ENCODE measurements at places on chromosomes 1 and 21.

DNA sequence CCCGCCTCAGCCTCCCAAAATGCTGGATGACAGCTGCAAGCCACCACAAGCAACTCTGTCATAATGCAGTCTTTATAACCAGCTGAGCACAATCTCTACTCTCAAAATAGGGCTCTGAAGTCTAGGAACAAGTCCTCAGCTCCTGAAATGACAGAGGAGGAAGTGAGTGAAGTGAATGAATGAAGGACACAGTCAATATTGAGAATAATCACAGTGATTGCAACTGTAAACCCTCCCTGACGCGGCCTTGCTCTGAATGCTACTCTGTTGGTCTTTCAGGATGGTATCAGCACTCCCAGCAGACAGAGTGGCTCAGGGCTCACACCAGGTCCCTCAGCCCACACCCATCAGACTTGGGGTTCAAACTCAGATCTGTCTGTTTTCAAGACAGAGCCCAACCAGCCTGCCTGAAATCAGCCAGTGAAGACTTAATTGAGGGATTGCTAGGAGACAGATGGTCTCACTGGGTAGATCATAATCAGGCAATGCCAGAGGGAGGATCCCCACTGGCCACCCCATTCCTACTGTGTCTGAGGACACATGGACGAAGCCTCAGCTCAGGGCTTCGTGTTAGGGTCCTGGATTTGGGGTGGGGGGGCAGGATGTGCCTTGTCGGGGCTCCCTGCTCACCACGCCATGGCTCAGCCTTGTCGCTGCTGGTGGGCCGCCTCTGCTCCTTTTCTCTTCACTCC is 20.9 kb downstream of the RNF187 start:
- no peak for DNase-seq

DNA sequence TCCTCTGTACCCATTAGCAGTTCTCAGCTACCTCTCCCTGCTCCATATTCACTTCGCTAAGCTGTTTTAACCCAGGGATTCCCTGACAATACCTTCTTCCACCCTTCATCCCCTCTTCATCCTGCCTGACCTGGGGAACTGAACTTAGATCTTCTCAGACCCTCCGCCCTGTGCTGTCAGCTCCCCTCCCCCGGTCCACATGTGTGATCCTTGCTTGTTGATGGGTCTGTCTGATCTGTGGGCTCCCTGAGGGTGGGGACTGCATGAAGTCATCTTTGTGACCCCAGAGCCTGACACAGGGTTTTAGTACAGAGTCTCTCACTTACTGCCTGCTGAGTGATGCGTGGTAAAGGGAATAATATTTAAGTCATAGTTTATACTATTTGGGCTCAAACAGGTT is 11.8 kb downstream of the CHAF1B start:
- no peak for DNase-seq

GRCh38 chr1:33022650-33023200 is 14.0 kb downstream of the AK2 start:
- no peak for DNase-seq

- DNase-seq: no peak
Observed at GRCh38 chr1:156942176-156942575, 21.7 kb downstream of the LRRC71 start.

GRCh38 chr1:156927215-156928042 is 7.0 kb downstream of the LRRC71 start:
- peak; percentile 50 for DNase-seq

GRCh38 chr1:202117898-202118371 is 4.8 kb upstream of the GPR37L1 start:
- DNase-seq: no peak

DNA sequence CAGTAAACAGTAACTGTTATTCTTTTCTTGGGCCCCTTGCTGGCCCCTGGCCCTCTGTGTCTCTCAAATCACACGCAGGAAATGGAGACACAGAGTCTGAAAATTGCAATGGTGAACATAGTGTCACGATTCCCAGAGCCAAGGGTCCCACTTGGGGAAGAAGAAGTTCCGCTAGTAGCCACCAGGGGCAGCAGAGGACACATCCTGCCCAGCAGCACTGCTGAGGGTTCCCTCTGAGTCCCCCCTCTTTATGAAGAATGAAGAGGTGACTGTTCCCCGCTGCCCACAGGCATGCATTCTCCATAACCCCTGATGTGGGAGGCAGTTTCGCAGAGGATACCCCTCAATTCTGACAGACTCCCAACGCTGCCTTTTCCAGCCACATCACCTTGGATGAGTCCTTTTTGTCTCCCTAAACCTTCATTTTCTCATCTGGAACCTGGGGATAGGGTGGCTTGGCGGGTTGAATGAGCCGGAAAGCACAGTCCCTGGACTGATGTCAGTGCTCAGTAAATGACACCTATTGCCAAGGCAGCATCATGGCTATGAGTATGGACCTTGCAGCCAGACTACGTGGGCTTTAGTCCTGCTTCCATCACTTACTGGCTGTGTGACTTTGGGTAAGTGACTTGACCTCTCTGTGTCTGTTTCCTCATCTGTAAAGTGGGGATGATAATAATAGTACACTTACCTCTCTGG is 238.0 kb upstream of the TMEM51 start:
- peak; percentile 45 for DNase-seq

GRCh38 chr1:81232420-81232819 is 568.3 kb upstream of the ADGRL2 start:
- no peak for DNase-seq

- DNase-seq: no peak
Observed at GRCh38 chr1:117606649-117607430, 992 bp downstream of the TENT5C start.

GRCh38 chr1:36269408-36269838 is 36.7 kb upstream of the SH3D21 start:
- DNase-seq: no peak

DNA sequence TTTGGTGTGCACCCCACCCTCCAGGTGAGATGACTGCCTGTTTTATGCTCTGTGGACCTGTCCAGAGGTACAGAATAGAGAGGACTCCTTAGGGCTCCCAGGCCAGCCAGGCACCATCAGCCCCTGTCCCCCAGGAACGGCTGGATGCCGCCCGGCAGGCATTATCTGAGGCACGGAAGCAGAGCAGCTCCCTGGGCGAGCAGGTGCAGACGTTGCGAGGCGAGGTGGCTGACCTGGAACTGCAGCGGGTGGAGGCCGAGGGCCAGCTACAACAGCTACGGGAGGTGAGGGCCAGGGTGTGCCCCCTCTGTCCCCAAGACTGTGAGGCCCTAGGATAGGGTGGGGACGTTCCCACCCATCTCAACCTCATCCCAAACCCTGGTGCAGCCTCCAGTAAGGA is 10.8 kb downstream of the MFAP2 start:
- DNase-seq: no peak

GRCh38 chr1:11575553-11575952 is 78.7 kb downstream of the FBXO2 start:
- no peak for DNase-seq

GRCh38 chr1:107003972-107004371 is 52.5 kb upstream of the PRMT6 start:
- DNase-seq: no peak

DNA sequence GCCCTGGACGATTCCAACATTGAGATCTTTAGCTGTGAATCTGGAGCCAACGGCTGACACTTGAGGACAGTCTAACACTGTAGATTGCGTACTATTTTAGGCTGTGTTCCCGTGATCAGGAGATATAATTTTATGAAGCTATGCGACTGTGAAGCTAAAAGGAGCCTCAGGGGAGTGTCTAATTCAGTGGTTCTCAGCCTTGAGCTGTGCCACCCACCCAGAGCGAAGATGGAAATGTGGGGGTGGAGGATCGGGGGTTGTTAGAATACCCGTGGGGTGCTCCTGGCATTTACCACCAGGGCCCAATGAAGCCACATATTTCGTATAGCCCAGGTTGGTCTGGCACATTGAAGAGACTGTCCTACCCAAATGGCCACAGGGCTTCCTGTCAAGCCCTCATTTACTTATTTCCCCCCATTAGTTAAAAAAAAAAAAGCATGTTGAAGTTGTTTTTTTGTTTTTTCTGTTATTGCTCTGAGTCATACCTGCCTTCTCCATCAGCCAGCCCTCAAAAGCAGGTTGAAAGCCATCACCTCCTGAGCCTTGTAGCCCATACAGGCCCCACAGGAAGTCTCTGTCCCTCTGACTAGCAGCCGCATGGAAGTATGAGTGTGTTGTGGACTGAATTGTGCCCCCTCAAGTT is 141.7 kb downstream of the GALNT2 start:
- DNase-seq: no peak

GRCh38 chr1:185368313-185368855 is 51.3 kb upstream of the IVNS1ABP start:
- DNase-seq: no peak

DNA sequence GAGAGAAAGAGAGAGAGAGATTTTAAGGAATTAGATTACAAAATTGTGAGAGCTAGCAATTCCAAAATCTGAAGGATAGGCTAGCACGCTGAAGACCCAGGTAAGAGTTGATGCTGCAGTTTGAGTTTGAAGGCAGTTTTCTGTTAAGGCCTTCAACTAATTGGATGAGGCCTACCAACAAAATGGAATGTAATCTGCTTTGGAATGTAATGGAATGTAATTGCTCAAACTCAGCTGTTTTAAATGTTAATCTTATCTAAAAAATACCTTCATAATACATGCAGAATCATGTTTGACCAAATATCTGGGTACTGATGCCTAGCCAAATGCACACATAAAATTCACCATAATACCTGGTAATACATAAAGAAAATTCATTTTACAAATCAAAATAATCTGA is 976.1 kb downstream of the LTN1 start:
- no peak for DNase-seq

DNA sequence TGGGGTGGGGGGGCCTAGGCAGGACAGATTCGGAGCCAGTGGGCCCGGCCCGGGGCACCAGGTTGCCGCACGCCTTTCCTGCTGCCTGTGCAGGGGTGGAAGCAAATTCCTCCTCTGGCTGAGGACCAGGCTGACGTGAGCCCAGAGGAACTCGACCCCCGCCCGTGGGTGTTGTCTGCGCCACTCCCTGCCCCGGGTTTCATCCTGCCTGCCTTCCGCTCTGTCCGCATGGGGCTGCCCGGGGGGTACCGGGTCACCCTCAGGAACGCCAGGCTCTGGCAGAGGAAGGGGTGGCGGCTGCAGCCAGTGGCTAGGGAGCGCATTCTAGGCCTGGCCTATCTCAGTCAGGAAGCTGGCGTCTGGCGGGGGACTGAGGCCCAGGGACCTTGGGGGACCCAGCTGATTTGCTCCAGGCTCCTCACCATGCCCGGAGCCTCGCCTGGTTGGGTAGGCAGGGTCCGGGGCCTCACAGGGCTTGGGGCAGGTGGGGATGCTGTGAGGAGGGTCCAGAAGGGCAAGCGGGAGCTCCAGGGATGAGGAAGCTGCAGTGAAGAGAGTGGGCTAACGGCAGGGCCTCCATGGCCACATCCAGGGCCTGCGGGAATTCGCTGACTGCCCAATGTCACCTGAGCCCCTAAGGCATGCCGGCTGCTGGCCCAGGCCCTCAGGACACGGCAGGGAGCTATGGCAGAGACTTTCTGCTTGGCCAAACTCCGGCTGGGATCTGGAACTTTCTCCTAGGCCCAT is 2.4 kb upstream of the IBA57 start:
- DNase-seq: no peak

DNA sequence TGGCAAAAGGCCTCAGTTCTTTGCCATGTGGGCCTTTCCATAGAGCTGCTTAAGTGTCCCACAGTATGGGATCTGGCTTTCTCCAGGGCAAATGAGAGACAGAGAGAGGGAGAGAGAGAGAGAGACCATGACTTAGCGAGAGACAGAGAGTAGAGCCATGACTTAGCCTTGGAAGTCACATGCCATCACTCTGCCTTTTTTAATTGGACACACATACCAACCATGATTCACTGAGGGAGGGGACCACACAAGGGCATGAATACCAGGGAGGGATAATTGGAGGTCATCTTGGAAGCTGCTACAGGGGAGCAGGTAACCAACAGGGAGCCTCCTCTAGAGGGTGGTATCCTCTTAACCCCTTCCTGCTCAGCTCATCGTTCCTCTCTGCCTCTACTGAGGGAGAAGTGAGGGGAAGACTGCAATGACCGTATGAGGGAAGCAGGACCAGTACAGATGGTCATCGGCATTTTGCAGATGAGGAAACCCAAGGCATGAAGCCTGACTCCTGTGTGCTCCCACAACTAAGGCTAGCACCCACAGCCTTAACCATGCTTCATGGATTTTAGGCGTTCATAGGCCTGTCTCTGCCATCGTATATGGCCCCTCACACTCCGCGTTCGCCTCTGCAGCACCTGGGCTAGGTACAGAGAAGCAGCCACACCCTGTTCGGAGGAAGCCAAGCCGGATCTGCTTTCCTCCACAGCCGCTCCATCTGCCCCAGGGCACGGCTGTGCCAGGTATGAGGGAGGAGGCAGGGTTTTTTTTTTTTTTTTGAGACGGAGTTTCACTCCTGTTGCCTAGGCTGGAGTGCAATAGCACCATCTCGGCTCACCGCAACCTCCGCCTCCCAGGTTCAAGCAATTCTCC is 38.6 kb downstream of the MEF2D start:
- no peak for DNase-seq

DNA sequence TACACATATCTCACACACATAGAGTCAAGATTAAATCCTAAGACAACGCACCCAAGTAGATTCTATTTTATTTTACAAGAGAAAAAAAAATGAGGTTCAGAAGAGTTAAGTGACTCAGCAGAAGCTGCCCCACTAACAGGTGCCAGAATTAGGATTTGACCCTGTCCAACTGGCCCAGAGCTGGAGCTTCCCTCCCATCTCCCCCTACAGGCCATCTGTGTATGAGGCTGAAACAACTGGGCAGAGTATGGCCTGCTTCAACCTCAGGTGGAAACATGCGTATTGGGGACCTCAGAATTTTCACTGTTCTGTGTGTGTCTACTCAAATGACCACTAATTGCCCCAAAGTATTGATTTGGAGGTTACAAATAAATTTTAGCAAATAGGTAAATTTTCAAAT is 29.9 kb downstream of the PSMG1 start:
- DNase-seq: no peak

DNA sequence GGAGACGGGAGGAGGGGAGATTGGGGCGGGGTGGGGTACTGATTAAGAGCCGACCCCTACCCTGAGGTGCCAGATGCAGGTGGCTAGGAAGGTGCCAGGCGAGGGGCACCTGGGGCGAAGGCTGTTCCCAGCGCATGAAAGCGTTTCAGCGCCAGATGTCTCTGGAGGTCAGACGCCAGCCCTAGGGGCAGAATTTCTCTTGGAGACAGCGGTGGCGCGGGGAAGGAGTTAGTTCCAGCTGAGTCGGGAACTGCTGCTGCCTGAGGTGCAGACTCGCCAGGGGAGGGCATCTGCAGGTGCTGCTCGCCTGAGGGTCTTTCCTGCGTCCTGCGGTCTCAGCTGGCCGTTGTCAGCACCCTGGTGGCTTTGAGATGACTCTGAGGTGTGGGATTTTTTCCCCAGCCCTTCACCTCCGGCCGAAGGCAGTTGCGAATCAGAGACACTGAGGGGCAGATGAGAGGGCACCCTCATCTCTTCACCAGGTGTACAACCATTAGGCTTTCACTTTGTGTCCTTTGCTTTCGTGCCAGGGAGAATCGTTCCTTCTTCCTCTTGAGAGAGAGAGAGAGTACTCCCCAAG is 539 bp downstream of the CGN start:
- no peak for DNase-seq
